ENCODE measurements at places on chromosomes 5 and 9.
A peak's percentile ranks its signal among the peaks of the same experiment; 100 is the strongest.

- DNase-seq, result no peak
These were observed 146.5 kb downstream of the PAM start for GRCh38 chr5:102901424-102902134.

- DNase-seq, result no peak
These were observed 1134.3 kb upstream of the C9orf72 start for GRCh38 chr9:28707616-28708015.

GRCh38 chr9:133635533-133636531 lies at the start of gene DBH:
Gene DBH (plus strand): TSS chr9:133636363. CDS start chr9:133636372, 9 bp downstream.
- no peak for DNase-seq

- no peak for DNase-seq
These were observed 439.9 kb upstream of the TLE4 start for GRCh38 chr9:79131824-79132377.

- no peak for DNase-seq
These were observed 101.7 kb upstream of the TLX3 start for GRCh38 chr5:171207256-171207847.

DNA sequence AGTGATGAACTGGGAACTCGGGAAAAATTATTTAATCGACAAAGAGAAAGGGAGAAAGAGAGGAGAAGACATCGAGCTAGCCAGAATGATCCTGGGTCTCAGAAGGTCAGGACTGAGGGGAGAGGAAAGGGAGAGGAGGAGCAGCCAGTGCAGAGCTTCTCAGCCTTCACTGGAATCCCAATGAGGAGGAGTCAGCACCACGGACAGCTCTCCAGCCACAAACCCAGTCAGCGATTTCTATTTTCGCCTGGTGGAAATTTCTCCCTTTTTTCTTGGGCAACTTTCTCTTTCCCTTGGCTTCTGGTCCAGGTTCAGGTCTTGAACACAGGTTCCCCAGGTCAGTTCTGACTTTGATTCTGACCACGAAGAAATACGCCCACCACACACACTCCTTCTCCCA lies 1.6 kb upstream of the BRINP1 start:
- no peak for DNase-seq

DNA sequence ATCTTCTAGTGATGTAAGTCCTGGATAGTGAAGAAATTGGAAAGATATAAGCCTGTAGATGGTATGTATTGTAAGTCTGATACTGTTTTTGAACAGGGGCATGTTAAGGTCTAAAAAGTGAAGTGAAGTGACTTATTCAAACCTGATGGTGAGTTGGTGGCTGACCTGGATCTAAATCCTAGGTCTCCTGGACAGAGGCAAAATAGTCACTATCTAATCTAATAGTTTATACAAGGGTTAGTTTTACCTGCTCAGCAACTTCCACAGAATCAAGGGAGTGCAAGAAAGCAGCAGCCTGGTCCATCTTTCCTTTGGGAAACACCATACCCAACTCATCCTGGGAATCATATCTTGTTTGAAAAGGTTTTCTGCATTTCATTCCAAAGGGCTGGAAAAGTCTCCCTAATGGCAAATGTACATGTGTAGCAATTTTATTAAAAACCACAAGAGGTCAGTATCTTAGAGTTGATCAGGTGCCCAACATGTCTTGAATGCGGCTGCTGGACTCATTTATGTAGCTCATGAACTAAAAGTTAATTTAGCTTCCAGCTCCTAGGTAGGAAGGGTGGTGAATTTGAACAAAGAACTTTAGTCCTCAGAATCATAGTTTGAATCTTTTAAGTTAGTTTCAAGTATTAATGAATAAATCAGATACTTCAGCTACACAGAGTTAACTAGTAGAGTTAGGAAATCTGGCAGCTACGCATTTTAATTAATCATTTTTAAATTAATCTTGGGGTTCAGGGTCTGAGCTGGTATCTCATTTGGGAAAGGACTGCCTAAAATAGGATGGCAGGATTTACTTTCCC lies 26.0 kb downstream of the SKP2 start:
- DNase-seq, result no peak

DNA sequence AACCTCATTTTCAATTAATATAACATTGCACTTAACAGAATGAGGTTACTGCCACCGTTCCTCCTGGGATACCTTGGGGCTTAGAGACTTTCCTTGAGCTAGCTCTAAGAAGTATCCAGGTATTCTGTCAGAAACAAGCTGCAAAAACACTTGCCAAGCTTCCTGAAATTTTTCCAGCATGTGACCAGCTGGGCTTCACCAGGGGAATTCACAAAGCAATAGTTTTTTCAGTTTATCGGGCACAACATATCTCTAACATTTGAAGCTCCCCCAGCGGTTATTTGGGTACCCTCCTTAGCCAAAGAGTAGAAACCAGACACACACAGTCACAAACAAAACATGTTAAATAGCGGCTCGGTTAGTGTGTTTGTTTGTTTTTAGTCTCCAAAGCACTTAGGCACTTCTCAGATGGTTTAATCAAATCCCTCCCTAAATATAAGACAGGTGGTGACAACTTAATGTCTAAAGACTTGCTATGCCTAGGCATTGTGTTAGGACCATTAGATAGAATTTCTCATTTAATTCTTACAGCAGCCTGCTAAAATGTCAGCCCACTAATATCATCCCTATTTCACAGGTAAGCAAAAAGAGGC lies 278.2 kb downstream of the GLIS3 start:
- DNase-seq, result no peak

GRCh38 chr9:127931092-127931881 lies 710 bp upstream of the PIP5KL1 start:
- no peak for DNase-seq

- no peak for DNase-seq
These were observed 32.5 kb downstream of the SH3TC2 start for GRCh38 chr5:149030392-149030791.

DNA sequence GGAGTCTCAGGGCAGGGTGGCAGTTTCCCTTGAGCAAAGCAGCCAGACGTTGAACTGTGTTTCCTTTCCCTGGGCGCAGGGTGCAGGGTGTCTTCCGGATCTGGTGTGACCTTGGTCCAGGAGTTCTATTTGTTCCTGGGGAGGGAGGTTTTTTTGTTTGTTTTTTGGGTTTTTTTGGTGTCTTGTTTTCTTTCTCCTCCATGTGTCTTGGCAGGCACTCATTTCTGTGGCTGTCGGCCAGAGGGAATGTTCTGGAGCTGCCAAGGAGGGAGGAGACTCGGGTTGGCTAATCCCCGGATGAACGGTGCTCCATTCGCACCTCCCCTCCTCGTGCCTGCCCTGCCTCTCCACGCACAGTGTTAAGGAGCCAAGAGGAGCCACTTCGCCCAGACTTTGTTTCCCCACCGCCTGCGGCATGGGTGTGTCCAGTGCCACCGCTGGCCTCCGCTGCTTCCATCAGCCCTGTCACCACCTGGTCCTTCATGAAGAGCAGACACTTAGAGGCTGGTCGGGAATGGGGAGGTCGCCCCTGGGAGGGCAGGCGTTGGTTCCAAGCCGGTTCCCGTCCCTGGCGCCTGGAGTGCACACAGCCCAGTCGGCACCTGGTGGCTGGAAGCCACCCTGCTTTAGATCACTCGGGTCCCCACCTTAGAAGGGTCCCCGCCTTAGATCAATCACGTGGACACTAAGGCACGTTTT lies 3.5 kb upstream of the PHYHD1 start:
- DNase-seq, result no peak

DNA sequence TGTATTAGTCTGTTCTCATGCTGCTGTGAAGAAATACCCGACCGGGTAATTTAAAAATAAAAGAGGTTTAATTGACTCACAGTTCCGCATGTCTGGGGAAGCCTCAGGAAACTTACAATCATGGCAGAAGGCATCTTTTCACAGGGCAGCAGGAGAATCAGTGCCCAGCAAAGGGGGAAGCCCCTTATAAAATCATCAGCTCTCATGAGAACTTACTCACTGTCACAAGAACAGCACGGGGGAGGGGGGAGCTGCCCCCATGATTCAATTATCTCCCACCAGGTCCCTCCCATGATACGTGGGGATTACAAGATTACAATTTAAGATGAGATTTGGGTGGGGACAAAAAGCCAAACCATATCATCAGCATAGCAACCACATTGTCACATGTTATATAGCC lies 102.5 kb downstream of the GPBP1 start:
- DNase-seq, result no peak

GRCh38 chr5:173807181-173807655 lies 80.9 kb upstream of the CPEB4 start:
- DNase-seq, result no peak

DNA sequence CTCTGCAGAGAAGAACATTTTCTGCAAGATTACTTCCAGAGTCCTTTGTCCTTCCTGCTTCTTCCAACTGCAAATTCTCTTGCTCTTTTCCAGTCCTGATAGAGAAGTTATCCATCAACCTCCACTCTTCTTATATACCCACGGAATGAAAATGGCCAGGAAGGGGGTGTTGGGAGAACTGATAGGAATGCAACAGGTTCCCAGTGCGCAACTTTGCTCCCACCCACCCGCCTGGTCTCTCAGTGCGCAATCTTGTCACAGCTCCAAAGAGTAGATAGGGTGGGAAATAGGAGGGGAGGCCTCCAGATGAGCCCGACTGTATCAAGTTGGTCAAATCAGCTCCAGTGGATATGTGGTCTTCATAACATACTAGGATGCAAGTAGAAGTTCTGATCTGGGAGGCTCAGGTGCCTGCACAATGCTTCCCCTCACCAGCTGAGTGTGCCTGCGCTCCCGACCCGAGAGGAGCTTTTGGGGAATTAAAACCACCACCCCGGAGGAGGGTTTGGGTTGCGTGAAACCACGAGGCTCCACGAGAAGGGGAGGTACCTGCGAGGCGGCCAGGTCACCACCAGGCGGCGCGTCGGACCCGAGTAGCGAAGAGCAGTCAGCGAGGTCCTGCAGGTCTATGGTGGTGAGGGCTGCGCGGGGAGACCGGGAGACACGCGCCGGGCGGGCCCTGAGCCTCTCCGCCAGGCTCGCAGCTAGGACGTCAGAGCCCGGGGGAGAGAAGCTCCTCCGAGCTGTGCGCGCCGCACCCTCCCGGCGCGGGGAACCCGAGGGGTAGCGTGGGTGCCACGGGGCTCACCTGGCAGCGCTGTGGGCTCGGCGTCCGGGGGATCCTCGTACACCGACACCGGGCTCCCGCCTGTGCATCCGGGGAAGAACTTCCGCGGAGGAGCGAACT lies 835 bp downstream of the MCIDAS start:
- DNase-seq, result no peak

DNA sequence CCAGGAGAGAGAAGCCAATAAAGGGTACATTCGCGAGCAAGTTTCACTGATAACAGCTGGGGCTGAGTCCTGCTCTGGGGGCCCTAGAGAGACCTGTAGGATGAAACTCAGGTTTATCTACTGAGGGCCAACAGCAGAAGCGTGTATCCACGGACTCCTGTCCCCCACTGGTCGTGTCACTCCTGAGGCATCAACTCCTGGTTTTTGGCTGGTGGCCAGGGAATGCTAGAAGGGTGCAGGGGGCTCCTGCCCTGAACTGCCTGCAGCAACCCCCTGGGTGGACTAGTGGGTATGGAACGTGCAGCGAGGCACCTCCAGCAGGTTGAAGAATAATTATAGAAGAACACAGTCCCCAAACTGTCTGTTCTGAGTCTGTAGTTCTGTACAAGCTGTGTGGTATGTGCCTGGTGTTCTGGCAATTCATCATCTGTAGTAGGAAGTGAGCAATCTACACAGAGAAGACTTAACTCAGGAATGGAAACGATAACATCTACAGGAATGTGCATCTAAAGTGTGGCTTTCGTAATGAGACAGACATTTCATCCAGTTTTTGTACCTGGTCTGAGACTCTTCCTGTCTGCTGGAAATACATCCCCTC lies 64.5 kb upstream of the GNA14 start:
- no peak for DNase-seq

GRCh38 chr9:27386571-27387091 lies 89.7 kb upstream of the EQTN start:
- DNase-seq, result no peak

- DNase-seq, result peak; percentile 96
These were observed at the start of the genes CDC26 and PRPF4 for GRCh38 chr9:113275157-113276131. Gene CDC26 (minus strand): TSS chr9:113275572. CDS start chr9:113272507, 3,065 bp downstream. Gene PRPF4 (plus strand): TSS chr9:113275658. CDS start chr9:113275744, 86 bp downstream.

DNA sequence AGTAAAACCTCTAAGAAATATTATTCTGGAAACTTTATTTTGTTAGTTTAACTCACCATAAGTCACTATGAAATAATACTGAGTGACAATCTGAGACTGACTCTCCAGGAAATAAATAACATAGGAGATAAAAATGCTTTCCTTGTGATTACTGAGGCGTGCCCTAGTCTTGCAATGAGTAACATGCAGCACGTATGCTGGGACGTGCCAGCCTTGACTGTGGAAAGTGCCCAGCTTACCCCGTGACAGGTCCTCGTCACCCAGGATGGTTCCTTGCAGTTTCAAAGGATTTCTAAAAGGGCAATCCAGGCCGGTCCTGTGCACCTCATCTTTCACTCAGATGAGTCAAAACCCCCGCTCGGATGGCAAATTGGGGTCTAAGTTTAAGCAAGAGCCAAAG lies 720.8 kb upstream of the ADAMTS16 start:
- no peak for DNase-seq

GRCh38 chr9:105500108-105500766 lies 52.4 kb downstream of the FSD1L start:
- no peak for DNase-seq

GRCh38 chr9:70136632-70137031 lies 93.0 kb downstream of the MAMDC2 start:
- no peak for DNase-seq

GRCh38 chr9:125949703-125950460 lies 202.7 kb downstream of the PBX3 start:
- no peak for DNase-seq

- DNase-seq, result no peak
These were observed 543.1 kb downstream of the ZNF608 start for GRCh38 chr5:124203303-124203702.

DNA sequence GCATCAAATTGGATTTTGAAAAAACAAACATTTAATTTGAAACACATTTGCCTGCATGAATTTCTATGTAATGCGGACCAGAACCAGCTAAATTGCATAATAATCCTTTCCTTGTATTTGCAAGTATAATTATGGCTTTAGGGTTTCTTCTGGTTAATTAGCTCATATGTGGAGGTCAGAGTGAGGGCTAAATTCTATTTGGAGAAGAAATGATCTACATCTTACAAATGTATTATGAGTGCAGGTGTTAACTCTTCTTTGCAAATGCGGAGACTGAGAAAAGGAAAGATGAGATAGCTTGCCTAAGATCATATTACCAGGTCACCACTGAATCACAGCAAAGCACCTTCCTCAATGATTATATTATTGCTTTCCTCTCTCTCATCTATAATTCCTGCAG lies 194.7 kb downstream of the CDH9 start:
- no peak for DNase-seq

- no peak for DNase-seq
These were observed 163.4 kb upstream of the IL12B start for GRCh38 chr5:159493696-159494095.

DNA sequence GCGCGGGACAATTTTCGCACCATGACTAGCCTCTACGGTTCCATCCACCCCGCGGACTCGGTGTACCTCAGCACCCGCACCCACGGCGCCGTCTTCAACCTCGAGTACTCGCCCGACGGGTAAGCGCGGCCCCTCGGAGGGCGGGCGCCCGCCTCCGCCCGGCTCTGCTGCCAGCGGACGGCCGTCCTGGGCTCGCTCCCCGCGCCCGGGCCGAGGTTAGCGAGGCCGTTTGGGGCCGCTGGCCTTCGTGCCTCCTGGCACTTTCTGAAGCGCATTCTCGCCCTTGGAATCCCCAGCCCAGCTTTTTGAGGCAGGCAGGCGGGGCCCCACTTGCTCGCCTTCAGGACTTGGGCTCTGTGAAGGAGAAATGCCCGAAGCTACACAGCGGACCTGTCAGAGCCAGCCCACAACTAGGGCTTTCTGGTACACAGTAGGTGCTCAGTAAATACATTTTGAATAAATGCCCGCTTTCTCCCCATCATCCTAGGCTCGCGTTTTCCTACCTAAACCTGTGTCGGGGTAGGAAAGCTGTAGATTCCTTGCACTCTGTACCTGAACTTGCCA lies 772 bp downstream of the DCAF10 start:
- DNase-seq, result no peak
